H9 (cell line): ENCODE measurements at places on chromosomes 3 and 15.
A peak's percentile ranks its signal among the peaks of the same experiment; 100 is the strongest.

GRCh38 chr3:38116471-38117162, 20.3 kb downstream of the ACAA1 start:
- no peak for DNase-seq

DNA sequence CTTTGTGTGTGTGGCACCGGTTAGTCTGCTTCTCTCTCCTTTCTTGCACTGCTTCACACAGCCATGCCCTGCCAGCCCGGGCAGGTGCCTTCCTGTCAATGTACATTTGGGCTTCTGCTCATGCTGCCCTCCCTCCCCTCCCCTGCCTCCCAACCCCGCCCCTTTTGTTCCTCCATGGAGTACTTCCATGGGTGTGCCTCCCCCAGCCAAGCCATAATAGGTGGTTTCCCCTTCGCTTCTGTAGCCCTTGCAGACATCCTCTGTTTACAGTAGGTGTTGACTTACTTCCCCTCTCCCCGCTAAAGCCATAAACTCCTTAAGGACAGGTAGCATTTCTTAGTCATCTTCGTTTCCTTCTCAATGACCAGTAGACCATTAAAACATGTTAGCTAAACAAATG, 31.8 kb upstream of the CRTC3 start:
- peak; percentile 33 for DNase-seq

- no peak for DNase-seq
Measured at GRCh38 chr3:194756460-194756779, 70.7 kb downstream of the FAM43A start.

DNA sequence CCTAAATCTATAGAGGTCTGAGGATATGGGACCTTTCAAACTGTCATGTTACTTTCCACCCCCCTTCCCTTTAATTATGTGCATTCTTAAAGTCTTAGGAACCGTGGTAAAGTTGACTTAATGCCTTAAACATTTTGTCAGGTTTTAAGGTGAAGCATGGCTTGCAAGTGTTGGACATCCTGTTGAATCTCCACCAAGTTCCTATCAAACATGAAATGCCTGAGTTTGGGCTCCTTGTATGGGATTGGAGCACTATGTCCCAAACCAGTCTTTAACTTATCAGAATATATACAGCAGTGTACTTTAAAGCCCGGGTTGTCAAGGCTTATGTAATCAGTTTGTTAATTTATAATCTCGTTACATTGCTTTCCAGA, 1.1 kb downstream of the SNRK start:
- DNase-seq, result no peak

- DNase-seq, result no peak
Measured at GRCh38 chr3:60294181-60294580, 957.1 kb downstream of the FHIT start.

GRCh38 chr3:50450209-50450921, 53.1 kb downstream of the CACNA2D2 start:
- DNase-seq, result no peak

DNA sequence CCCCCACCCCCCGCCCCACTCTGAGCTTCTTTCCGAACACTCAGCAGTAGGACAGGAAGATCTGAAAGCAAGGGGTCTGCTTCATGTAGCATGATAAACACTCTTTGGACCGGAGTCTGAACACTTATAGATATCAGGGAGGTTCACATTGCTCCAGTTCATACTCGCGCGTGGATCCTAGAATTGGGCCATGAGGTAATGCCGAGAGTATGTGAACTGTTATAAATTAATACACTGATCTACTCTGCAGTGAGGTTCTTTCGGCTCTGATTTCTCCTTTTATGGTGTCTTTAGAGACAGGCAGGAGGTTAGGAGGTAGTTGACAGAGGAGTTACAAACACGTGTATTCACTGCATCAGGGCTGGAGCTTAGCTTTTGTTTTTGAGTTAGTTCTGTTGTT, 223.0 kb downstream of the THSD4 start:
- DNase-seq, result no peak

DNA sequence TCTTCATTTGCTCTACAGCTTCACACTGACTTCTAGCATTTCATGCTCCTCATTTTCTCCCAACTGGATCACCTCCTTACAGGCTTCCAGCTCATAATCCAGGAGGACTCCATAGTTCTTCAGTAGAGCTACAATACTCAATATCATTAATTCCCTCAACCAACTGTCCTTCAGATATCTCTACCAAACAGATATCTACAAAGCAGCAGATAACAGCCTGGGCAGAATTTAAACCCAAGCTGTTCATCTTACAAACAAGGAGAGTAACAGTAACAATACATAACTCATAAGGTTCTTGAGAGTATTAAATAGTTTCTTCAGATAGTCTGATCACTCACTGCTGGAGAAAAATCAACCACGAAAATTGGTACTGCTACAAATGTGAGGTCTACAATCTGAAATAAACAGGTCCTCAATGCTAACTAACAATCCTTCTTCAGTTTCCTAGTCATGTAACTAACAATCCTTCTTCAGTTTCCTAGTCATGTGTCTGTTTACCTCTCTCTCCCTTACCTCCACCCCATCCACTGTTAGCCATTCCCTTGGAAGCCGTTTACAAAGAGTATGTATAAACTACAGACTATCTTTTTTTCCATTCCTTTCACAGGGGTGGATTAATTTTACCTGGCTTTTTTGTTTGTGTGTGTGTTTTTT, 5.0 kb downstream of the PEAK1 start:
- DNase-seq, result no peak

- peak; percentile 65 for DNase-seq
Measured at GRCh38 chr3:137946356-137946973, 63.5 kb upstream of the CLDN18 start.

- DNase-seq, result peak; percentile 55
Measured at GRCh38 chr3:13389378-13389777, 30.7 kb downstream of the NUP210 start.

GRCh38 chr15:76931397-76932134, at the start of gene RCN2:
RCN2 (plus strand) TSS chr15:76931749; CDS start chr15:76931842, 93 bp downstream.
- DNase-seq, result peak; percentile 94

GRCh38 chr3:129794311-129795185, 99.0 kb downstream of the TMCC1 start:
- DNase-seq, result peak; percentile 92

DNA sequence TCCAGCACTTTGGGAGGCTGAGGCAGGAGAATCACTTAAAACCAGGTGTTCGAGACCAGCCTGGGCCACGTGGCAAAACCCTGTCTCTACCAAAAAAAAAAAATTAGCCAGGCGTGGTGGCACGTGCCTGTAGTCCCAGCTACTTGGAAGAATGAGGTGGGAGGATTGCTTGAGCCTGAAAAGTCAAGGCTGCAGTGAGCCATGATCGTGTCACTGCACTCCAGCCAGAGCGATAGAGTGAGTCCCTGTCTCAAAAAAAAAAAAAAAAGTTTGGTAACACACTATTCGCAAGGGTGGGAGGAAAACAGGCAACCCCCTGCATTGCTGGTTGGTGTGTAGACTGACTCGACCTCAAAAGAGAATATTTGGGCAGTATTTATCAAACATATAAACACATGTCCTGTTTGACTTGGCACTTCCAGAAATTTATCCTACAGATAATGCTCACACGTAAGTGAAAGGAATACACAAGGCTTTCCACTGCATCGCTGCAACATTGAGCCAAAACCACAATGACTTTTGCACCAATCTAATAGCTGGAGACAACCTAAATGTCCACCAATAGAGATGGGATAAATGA, 3.1 kb upstream of the ANPEP start:
- no peak for DNase-seq

DNA sequence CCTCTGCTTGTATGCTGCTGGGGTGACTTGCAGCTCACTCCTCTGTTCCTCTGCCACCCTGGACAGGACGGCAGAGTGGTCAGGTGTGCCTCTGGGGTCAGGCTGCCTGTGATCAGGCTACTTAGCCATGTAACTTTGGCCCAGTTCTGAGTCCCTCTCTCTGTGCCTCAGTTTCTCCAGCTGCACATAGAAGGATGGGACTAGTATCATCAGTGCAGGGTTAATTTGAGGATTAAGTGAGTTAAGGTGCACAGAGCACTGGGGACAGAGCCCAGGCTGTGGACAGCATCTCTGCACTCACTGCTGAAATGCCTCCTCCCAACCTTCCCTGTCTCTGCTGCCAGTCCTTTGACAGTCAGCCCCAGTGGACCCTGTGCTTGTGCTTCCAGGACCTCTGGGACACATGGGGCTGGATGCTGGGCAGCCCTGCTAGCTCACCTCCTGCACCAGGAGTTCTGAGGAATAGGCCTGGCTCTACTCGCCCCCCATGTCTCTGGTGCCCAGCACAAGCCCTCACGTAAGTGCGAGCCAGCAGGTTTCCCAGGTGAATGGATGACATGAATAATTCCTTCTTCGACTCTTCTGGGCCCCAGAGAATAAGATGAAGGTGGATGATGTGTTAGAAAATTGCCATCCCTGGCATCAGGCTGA, 19.3 kb upstream of the PRR23E start:
- peak; percentile 8 for DNase-seq

DNA sequence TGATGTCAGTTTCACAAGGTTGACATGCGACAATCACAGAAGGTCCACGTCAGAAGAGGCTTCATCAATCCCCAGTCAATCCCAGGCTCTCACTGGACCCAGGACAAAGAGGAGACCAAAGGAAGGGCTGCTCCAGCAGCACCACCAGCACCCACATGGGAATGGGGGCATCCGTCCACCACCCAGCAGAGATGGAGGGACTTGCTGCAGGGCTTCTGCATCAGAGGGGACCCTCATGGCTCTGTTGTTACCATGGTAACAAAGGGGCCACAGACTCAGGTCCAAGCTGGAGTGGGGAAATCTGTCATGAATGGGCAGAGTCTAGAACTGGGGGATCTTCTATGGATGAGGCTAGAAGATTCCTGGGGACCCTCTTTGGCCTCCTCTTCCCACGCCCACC, 13.1 kb downstream of the PLA2G4F start:
- peak; percentile 16 for DNase-seq

- DNase-seq, result no peak
Measured at GRCh38 chr3:130870423-130870822, 23.5 kb upstream of the ATP2C1 start.

- peak; percentile 18 for DNase-seq
Measured at GRCh38 chr3:128323206-128324081, 143.2 kb downstream of the DNAJB8 start.

DNA sequence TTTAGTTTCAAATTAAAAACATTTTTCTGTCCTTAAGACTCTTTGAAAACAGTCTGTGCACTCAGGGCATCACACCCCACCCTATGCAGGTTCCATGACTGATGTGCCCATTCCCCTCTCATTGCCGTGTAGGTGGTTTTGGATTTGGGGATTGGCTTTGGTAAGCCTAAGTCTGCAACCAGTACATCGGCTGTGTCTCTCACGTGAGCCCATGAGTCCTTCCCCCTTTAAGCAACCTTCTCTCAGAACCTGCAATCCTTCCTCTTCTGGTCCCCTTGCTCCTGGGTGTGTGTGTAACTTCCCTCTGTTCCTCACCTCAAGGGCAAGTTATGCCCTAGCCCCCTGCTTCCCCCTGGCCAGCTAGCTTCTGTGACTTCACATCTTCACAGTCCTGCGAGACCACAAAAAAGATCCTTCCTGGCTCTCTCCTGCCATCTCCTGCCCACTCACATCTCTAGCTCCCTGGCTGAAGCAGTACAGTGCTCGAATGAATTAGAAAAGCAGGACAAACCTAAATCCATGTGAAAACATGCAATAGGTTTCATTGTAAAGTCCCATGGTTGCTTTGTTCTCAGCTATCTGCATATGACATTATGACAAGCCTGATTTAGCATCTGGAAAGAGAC, 126.7 kb downstream of the UACA start:
- peak; percentile 46 for DNase-seq

DNA sequence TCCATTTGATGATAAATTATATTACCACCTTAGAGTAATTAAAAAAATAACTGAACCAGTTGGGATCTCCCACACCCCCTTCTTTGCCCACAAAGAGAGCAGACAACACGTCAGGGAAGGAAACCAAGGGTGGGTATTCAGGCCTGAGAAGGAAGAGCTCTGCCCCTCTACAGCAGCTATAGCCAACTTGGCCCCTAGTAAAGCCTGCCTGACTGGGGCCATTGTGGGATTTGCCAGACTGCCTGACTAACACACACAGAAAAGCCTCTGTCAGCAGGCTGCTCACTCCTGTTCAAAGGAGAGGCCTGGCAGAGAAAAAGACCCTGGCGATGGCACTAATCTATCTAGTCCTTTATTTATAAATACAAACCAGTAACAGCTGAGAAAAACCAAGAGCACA, 41.4 kb downstream of the ATP8B4 start:
- DNase-seq, result no peak

DNA sequence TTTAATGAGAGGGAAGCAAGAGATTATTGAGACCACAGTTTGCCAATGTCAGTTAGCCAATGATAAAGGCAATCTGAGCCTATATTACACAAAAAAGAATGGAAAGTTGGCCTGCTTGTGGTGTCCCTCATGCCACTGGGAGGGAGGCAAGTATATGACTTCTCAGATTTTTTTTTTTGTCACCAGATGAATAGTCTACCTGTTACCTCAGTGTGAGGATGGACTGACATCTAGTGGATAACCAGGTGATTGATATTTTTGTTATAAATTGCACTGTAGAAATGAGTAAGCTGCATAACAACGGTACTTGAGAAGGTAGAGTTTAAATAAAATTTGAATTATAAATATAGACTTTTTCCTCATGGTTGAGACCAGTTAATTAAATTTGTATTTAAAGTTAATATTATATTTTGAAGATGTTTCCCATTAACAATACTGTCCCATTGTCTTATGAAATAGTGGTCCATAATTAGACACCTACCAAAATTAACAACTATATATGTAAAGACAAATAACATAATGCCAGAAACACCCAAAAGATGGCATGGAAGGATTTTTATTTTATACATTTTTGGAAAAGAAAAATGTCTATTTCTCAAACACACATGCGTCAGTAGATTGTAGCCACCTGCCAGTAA, 237.8 kb upstream of the GADL1 start:
- DNase-seq, result no peak

- DNase-seq, result no peak
Measured at GRCh38 chr3:178676942-178677790, 140.9 kb downstream of the KCNMB2 start.

GRCh38 chr3:64408770-64409169, 183.5 kb upstream of the PRICKLE2 start:
- DNase-seq, result no peak

DNA sequence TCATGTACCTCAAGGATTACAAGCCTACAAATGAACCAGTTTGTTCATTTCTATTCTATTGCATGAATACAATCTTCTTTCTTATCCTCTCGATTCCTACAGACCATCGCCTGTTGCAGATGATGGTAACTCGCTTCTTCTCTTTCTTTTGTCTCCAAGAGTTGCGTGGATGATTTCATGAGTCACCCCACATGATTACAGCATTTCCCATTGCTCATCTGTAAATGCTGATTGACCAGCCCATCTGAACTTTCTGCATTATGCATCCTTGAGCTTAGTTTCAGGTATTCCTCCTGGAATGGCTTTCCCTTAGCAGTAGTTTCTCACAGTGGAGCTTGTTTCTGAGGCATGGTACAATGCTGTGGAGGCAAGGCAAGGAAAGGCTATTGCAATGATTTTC, 109.6 kb upstream of the TOPAZ1 start:
- no peak for DNase-seq
